Frontal cortex (tissue), 4 donors: ENCODE measurements at places on chromosomes 16 and 17. TPM values are rescaled to one million over a fixed set of nuclear protein-coding genes. Genes with fewer than 3 reads are reported as not detected.

- DNase-seq = no peak
These were observed 468.8 kb upstream of the HSBP1 start for GRCh38 chr16:83338941-83339340.

DNA sequence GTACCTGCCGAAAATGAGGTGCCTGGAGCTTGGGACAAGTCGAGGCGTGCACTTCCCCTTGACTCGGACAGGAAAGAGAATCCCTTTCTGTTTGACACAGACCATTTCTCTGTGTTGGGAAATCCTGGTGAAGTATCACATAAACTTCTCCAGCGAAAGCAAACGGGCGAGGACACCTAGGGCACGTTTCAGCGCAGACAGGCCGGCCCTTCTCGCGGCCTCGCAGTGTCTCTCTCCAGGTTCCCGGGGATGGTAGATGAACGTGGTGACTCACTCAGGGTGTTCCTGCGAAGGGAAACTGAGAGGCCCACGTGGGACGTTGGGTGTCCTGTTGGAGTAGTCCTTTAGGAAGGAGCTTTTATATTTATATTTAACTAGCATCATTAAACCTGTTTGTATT, 36.3 kb upstream of the ZNF750 start:
- DNase-seq = no peak

GRCh38 chr16:11396241-11397048, 51.2 kb downstream of the RMI2 start:
- peak; percentile 95 for DNase-seq

DNA sequence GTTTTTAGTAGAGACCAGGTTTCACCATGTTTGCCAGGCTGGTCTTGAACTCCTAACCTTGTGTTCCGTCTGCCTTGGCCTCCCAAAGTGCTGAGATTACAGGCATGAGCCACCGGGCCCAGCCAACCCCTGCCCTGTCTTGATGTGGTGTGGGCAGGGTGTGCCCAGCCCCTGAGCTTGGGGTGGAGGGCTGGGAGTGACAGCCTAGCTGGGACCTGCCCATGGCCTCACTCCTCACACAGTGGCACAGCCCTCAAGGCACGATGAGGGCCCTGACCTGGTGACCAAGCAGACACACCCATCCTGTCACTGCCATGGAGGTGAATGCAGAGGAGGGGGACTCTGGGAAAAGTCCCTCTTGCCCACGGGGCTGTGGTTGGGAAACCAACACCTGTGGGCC, 3.0 kb downstream of the IL32 start:
- no peak for DNase-seq

DNA sequence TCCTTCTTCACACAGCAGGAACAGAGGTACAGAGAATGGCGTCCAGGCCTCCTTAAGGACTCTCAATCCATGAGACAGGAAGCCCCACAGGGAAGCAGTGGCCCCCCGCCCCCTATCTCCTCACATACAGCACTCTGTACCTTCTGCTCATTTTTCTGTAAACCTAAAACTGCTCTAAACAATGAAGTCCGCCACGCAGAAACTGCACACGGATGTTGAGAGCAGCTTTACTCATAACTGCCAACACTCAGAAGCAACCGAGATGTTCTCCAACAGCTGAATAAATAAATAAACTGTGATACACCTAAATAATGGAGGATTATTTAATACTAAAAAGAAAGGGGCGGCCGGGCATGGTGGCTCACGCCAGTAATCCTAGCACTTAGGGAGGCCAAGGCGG, 9.9 kb downstream of the TBC1D16 start:
- no peak for DNase-seq

PTGES3L gene
- total RNA-seq = 2.9 TPM

FLCN gene
- 31.4 TPM for total RNA-seq

METRN gene
- total RNA-seq = 23.6 TPM

GRCh38 chr16:86751076-86752030, 173.0 kb downstream of the FOXL1 start:
- no peak for DNase-seq

DNA sequence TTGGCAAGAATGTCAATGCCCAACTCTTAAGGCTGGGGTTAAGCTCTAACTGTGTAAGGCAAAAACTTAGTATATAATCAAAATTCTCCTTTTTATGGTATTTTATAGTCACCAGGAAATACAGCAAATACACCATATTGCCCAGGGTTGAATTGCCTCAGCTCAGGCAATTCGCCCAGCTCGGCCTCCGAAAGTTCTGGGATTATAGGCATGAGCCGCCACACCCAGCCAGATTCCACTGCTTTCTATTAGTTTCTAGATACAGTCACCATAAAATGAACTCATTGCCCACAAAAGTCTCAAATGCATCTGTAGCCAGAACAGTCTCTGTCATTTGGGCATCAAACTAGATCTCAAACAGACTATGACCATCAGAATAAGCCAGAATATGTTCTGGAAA, 238.7 kb upstream of the TOX3 start:
- DNase-seq = no peak

PHOSPHO1 gene
- 1.6 TPM for total RNA-seq

ZPBP2 gene
- total RNA-seq = not detected

GRCh38 chr16:70701998-70702397, 16.1 kb upstream of the MTSS2 start:
- no peak for DNase-seq

DNA sequence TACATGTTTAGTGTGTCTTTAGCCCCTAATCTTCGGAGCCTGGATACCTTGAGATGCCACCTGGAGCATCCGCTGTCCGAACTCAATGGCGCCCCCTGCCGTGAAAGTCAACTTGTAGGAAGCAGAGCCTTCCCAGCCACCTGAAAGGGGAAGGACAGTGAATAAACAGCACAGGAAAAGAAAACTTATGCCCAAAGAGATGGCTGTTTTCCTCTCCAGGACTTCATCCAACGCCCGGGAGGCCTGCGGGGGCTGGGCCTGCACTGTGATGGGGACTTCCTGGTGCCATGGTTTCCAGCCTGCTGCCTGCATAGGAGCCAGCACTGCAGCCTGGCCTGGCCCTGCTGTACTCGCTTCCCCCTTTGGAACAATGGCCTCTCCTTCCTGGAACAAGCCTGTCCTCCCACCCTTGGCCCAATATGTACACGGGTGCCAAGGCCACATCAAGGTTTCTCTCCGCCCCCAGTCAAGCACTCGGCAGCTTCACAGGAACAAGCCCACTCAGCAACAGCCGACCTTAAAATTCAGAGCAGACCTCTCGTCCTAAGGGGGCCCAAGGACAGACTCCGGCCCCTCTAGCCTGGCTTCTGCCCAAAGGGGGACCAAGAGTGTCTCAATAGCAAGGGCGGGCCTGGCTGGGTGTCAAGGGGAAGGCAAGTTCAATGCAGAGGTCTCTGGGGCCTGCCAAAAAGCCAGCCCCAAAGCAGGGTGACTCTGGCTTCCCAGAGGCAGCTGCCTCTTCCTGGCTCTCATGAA, 4.5 kb upstream of the UNC13D start:
- no peak for DNase-seq

PYDC1 gene
- total RNA-seq = 0.41 TPM

DNA sequence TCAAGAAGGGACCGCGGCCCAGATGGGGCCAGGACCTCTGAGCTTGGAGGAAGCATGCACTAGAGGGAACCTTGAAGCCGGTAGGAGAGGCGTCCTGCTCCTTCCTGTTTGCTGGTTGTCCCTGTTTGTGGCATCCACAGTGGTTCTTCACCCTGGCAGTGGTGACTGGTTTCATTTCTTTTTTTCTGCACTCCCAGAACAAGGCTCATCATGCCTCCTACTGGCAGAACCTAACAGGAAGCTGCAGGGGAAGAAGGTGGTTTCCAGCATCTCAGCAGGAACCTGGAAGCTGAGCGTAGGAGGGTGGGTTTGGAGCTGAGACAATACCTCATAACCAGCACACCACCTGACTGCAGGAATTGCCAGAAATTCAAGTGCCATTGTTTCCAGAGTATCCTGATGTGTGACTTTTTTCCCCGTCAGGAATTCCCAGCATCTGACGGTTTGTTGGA, 5.8 kb downstream of the TMEM231 start:
- peak; percentile 51 for DNase-seq

DNA sequence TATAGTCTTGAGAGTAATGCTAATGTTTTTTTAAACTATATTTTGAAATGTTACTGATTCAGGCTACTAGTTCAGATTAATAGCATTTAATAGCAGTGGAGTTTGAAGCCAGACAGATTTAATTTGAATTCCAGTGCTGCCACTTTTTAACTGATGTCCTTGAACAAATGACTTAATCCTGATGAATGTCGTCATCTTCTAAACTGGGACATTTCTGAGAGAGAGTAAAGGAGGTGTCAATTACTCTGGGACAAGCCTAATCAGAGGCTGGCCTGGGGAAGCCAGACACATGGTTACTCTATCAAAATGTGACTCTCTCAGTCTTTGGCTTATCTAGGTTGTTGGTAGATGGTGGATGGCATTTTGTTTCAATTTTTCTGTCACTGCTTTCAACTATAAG, 246.7 kb downstream of the HS3ST3A1 start:
- no peak for DNase-seq

GRCh38 chr16:81417210-81417609, 27.4 kb upstream of the CMIP start:
- DNase-seq = no peak

TRIM47 gene
- 13.9 TPM for total RNA-seq

DNA sequence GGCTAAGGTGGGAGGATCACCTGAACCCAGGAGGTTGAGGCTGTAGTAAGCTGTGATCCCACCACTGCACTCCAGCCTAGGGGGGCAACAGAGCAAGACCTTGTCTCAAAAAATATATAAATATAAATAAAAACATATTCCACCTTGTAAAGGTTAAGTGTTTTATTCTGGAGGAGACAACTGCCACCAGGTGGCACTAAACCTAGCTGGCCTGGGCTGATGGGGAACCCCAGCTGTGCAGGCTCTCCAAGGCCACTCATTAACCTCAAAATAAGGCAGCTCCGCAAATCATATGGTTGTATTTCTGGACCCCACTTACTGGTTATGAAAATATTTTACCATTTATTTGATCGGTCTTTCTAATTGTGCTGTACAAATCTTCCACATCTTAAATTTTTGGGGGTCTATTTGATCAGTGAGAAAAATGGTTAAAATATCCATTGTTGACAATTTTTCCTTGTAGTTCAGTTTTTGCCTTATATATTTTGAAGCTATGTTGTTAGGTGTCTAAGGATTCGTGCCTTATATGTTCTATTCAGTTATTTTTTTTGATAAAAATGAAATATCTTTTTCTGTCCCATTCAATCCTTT, 8.5 kb upstream of the ICAM2 start:
- peak; percentile 46 for DNase-seq

GRCh38 chr17:48624544-48625494, 1.3 kb downstream of the HOXB9 start:
- no peak for DNase-seq

GRCh38 chr17:7589891-7590691, at the start of gene SOX15:
Gene SOX15, minus strand, starts transcription at chr17:7590094. Its CDS starts 418 bp downstream, at chr17:7589676.
- DNase-seq = no peak

DNA sequence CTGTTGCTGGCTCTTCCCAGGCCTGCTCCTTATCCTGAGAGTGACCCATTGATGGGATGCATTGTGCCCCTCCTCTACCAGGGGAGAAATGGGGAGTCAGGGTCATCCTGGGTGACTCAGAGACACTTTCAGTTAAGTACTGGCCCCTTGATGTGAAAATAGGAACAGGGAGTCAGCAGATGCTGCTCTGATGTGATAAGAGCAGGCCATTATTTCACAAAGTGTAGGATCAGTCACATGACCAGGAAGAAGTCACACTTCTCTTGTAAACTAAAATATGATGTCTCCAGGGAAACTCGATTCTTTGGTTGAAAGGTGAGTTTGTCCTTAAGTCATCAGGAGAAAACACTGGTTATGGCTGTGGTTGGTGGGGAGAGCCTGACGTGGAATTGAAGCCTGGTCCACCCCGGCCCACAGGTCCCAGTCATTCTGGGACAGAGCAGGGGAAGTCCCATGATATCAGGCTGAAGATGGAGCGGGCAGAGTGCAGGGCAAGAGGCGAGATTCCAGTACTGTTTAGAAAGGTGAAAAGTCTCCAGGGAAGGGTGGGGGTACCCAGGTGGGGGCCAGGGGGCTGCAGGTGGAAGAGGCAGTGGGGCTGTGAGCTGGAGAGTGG, 88.6 kb upstream of the NLRP1 start:
- DNase-seq = no peak

DNA sequence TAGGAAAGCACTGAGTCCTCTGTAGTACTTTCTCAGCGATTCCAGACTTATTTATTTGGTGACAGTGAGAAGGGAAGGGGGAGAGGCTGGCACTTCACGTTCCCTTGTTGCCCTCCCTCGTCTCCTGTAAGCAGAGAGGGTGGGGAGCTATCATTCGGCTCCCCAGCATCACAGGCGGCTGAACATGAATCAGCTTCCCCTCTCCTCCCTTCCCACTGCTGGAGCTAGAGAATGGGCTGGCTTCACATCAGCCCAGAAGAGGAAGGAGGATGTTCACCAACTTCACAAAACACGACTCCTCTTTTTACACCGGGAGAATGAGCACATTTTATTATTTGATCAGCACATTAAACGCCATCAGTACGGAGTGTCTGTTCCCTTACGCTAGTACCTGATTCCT, 6.7 kb upstream of the CMIP start:
- DNase-seq = no peak

GRCh38 chr16:30381291-30382041, 895 bp downstream of the SEPTIN1 start:
- DNase-seq = no peak

DNA sequence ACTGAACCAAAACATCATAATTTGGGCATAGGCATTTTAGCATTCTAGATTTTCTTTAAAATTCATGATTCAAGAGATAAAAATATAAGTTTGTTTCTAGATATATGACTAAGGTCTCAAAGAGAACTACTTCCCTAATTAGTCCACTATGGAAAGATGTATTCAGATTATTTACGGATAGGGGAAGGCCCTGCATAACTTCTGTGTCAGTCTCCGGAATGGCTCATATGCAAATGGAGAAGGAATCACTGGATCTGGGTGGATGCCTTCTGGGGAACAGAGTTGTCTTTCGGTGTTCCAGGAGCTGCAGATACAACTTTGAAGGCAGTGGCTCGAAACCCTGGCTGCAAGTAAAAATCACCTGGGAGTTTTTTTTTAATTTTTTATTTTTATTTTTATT, 17.1 kb upstream of the WFIKKN2 start:
- DNase-seq = no peak

DNA sequence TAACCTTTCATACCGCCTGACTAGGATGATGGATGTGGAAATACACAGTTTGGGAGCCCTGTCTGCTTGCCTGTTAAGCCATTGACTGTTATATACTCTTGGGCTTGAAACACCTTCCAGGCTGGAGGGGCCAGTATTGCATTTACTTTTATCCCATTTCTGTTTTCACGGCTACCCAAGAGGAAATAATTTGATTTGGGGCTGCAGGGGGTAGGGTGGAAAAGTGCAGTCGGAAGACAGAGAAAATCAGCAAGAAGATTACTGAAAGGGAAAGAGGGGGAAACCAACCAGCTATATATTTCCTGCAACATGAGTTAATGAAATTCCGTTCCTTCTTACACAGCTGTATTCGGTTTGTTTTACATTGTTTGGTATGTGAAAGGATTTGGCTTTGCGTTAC, 202.5 kb downstream of the CDH13 start:
- no peak for DNase-seq

DPEP1 gene
- total RNA-seq = 2.4 TPM

- DNase-seq = no peak
These were observed 21.9 kb downstream of the GPR142 start for GRCh38 chr17:74389084-74389753.

KPNB1 gene
- 140 TPM for total RNA-seq

SNAI3 gene
- total RNA-seq = not detected
